SK-N-SH (cell line): ENCODE measurements at places on chromosomes 3 and 15.

DNA sequence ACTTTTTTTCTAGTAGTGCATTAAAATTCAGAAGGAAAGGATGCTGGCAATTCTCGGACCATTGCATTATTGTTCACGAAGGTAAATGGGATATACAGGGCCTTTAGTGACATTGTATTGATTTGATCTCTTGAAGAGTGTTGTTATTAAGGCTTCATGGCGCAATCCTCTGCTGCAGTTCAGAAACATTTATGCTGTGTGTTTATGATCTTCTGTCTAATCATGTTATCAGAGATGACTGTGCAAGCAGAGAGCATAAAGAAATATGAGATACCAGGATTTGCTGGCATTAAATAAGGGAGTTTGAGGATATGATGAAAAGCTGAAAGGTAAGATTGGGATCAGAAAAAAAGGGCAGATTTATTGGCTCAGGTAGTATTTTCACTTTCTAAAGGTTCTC, 180.6 kb downstream of the EPHA6 start:
- DNase-seq, result no peak

DNA sequence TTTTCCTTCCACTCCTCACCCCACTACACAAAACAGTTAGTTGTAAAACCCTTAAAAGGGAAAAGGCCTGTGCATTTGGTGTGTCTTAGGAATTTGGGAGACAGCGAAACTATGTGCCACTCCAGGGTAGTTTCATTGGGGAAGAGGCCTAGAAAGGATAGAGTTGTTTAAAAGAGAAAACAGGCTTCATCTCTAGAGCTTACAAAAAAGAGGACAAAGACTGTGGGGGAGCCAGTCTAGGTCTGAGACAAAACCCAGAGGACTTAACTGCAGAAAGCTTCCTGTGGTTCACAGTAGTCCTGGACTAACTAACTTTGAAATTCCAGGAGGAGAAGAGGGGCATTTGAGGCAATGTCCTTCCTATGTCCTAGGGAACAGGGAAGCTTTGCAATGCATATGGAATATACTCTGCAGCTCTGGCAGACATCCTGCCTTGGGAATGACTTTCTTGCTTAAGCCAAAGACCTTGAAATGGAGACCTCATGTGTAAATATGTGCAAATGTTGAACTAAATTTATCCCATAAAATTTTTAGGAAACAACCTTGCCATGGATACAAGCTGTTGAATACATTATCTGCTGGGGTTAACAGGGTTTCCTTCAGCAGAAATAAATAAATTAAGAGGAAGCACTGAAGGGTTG, 159.4 kb downstream of the LSAMP start:
- DNase-seq, result no peak

DNA sequence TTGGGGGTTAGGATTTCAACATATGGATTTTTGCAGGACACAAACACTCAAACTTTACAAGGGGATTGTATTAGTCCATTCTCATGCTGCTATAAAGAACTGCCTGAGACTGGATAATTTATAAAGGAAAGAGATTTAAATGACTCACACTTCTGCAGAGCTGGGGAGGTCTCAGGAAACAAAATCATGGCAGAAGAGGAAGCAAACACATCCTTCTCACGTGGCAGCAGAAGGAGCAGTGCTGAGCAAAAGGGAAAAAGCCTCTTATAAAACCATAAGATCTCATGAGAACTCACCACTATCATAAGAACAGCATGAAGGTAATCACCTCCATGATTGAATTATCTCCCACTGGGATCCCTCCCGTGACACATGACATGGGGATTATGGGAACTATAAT, 1183.1 kb downstream of the ZPLD1 start:
- no peak for DNase-seq

GRCh38 chr3:152264378-152264777, 4.4 kb upstream of the MBNL1 start:
- no peak for DNase-seq

DNA sequence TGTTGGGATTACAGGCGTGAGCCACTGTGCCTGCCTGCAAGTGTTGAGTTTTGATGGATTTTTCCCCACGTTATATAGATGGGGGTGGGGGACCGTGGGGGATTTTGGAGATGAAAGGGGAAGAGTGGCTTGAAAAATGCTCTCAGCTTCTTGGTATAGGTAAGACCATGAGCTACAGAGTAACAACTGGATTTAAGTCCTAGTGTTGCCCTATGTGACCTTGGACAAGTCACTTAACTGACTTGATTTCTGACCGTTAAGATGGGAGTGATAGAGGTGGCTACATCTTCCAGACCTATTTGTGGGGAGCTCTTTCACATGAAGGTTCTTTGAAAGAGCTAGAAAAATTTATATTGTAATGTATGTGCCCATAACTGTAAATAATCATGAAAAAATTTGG, 13.3 kb downstream of the TRIM71 start:
- DNase-seq, result no peak

DNA sequence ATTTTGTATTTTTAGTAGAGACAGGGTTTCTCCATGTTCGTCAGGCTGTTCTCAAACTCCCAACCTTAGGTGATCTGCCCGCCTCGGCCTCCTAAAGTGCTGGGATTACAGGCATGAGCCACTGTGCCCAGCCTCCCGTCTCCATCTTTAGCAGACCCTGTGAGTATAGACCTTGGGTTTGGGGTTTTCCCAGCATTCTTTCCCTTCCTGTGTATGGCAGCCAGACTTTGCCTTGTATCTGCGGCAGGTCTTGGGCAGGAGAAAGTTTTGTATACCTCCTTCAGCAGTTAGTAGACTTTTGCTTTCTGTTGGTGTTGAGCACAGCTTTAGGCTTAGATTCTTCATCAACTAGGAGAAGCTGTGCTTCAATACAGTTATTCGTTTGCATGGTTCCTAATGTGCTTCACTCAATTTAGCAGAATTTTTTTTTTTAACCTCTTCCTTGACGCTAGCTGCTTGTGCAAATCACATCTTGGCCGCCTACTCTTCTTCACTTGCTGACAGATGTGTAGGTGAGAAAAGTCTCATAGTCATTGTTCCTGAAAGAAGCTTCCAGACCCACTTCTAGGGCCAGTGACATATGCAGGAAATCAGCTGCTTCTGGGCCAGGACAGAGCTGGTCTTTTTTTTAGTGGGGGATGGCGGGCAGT, 38.4 kb downstream of the MAP2K1 start:
- no peak for DNase-seq

GRCh38 chr3:67819447-67819846, 165.0 kb upstream of the SUCLG2 start:
- DNase-seq, result no peak

- DNase-seq, result peak; percentile 50
Observed at GRCh38 chr3:18988614-18989229, 159.6 kb upstream of the KCNH8 start.

DNA sequence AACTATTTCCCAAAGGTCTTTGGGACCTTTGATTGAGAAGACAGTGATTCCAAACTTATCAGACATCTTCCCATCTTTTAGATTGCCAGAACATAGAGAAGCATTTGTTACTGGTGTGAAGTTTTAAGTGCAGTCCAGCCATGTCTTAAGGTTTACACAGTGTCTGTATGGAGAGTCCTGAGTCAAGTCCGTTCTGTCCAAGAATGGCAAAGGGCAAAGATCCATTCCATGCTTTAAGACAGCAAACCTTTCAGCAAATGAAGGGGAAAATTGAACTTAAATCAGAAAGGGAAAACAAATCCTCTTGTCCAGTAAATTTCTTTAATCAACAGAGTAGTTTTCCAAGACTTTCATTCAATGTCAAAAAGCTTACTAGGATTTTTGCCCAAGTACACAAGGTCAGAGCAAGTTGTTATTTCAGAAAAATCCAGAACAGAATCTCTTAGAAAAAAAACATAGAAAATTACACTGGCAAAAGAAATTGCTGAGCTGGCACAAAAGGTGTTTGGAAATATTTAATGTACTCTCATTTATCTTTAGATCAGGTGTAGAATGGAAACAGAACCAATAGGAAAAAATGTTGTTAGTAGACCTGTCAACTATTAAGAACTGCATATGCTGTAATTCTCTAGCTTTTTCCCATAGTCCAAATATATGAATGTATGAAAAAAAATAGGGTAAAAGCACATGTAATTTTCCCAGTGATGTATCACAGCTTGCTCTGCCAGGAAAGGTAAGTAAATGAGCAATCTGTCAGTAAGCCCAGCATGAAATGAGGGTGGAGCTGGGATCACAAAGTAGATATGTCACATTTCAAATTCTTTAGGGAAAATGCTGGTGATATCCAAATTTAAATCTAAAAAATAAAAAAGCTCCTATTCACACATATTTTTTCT, 1099.9 kb downstream of the TUSC7 start:
- no peak for DNase-seq

DNA sequence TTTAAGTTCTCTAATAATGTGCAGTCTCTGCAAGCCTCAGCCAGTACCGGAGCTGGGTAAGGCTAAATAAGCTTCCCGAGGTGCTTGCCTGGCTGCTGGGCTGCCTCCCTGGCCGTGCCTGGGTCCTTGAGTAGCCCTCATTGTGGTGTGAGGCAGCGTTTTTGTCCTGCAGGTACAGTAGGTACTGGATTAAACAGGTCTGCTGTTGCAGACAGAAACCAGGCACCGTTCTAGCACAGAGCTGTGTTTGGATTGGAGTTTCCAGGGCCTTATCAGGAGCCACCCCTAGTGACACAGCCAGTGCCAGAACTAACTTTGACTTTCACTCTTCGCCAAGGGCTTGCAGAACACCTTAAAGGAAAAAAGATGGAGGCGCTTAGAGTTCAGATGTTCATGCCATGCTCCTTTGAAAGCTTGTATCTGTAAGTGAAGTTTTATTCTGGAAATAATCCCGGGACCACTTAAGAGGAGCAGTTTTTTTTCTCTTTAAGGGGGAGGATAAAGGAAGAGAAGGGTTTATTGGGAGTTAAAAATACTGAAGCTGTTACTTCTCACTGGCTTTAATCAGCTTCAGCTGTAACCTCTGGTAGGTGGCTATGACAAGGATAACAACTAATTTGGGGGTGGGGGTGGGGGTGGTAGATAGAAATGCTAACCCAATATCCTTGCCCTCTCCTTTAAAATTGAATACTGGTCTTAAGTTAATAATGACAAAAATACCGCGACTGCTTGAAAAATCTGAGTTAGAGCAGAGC, 126.8 kb downstream of the MITF start:
- DNase-seq, result peak; percentile 31

DNA sequence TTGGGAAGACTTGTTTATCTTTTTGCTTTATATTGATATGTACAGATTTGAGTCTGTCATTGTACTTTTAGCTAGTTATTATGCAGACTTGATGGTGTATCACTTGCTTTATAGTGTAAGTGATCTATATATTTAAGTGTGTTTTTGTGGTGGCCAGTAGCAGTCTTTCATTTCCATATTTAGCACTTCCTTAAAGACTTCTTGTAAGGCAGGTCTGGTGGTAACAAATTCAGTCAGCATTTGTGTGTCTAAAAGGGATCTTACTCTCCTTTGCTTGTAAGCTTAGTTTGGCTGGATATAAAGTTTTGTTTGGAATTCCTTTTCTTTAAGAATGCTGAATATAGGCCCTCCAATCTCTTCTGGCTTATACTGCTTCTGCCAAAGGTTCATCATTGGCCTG, 322.5 kb upstream of the EPHA6 start:
- DNase-seq, result no peak
